Astrocyte (in vitro differentiated cells and primary cell): ENCODE measurements at places on chromosomes 16 and 17.

- DNase-seq: no peak
Observed at GRCh38 chr16:19868421-19868820, 16.2 kb downstream of the GPRC5B start.

DNA sequence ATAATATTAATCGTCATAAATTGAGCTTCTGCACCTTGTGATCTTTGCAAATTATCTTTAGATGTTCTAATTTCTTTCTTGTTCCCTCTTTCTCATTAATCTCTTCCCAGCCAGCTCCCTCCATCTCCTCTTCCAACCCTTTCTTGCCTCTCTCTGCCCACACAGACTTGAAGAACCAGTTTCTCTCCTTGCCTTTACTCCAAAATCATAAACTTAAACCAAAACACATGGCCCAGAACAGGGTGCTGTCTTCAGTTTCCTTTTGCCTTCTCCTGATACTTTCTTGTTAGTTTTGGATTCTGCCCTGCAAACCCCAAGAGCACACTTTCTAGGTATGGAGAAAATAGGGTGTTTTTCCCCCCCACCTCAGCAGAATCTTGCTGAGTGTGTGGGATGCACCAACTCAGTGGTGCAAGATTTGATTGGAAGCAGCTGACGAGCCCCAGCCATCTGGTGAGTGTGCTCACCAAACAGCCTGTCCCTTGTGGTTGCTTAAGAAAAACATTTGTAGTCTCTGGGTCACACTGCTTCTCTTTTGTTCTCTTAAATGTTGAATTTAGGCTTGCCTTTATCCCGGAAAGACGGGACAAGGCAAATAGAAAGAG, 175.8 kb upstream of the MAF start:
- peak; percentile 43 for DNase-seq

DNA sequence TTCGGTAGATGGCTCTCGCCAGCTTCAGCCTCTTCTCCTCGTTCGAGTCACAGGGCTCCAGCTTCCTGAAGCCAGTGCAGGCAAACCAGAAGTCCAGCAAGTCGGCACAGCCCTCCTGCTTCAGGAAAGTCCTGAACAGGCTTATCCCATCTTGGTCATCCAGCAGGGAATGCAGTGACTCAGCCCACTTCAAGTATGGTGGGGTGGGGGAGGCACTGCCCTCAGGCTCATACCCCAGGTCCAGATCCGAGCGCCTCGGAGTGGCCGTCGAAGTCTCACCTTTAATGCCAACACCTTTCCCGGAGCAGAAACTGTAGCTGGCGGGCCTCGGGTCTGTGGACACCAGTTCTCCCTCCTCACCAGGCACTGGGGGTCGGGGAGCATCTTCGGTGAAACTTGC, 5.9 kb downstream of the AXIN1 start:
- DNase-seq: peak; percentile 60

DNA sequence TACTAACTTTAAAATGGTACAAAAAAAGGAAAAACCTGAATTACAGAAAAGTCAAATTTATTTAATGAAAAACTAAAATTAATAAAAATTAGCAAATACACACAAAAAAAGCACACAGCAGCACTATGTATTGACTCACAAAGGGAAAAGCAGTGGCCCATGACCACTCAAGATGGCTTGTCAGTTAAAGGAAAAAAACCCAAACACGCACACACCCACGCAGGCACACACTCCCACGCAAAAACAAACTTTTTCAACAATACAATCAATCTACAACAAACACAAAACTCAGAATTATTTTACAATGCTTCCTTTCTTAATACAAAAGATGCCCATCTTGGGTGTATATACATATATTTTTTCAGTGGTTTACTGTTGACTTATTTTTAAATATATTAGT, 24.2 kb downstream of the SIAH1 start:
- no peak for DNase-seq

GRCh38 chr17:31321481-31321880, at the start of gene EVI2A:
EVI2A (minus strand) TSS chr17:31321622; CDS start chr17:31319013, 2,609 bp downstream.
- DNase-seq: peak; percentile 86

DNA sequence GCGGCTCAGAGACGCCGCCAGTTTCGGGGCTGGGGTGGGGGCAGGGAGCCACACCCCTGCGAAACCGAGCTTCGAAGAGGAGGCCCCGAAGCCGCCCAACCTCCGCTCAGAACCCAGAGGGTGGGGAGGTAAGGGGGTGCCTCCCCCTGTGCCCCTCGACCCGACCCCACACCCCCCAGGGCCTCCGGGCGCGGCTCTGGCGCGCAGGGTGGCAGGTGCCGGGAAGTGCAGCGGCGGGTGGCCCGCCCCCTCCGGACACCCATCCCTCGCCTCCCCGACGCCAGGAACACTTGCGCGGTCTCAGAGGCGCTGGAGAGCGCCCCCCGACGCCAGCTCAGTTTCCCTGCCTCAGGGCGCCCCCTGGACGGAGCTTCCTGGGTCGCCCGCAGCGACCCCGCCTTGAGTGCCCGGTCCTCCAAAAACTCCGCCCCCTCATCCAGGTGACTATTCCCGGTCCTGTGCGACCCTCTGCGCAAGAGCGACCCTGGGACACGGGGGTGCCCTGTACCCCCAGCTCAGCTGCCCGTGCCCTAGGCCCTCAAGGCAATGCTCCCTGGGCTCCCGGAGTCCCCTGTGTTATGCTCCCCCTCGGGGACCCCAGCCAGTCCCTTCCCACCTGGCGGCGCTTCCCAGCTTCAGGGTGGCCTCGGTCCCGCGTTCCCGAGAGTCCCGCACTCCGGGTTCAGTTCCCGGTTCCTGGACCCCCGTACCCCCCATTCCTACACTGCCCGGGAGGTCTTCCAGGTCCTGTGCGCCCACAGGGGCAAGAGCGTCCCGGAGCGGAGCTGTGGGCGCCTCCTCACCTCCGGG, 562 bp downstream of the PPL start:
- DNase-seq: no peak

DNA sequence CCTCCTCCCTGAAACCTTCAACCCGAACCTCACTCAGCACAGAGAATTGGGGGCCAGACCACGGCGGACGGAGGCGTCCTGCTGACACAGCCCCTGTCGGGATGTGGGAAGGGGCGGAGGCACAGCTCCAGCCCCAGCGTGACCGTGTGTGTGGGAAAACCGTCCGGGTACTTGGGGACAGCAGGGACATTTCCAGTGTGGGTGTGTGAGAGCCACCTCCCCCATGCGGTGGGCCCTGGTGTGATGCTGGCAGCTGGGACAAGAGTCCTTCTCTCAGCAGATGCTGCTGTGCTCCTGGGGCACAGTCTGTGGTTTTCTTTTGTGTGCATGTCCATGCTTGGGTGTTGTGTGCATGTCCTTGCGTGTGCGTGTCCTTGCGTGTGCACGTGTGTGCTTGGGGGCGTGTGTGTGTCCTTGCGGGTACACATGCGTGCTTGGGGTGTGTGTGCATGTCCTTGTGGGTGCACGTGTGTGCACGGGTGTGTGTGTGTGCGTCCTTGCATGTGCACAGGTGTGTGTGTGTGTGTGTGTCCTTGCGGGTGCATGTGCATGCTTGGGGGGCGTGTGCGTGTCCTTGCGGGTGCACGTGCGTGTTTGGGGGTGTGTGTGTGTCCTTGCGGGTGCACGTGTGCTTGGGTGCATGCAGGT, 16.9 kb downstream of the CENPX start:
- no peak for DNase-seq

- no peak for DNase-seq
Observed at GRCh38 chr16:57386381-57386951, 14.2 kb downstream of the CX3CL1 start.

DNA sequence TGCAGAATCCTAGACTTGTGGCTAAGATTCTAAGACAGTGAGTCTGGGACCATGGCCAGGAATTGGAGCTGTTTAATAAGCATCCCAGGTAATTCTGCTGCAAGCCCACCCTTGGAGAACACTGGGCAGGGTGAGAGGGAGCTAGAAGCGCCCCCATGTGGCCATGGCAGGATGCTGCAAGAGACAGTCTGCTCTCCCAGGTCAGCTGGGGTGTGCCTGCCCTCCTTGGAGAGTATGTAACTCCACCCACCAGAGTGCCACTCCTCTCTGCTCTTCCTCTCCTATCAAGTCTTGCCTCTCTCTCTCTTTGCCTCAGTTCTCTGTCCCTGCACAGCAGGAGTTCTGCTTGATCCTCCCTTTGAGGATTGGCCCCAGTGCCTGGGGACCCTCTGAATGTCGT, 14.9 kb downstream of the RCVRN start:
- no peak for DNase-seq

DNA sequence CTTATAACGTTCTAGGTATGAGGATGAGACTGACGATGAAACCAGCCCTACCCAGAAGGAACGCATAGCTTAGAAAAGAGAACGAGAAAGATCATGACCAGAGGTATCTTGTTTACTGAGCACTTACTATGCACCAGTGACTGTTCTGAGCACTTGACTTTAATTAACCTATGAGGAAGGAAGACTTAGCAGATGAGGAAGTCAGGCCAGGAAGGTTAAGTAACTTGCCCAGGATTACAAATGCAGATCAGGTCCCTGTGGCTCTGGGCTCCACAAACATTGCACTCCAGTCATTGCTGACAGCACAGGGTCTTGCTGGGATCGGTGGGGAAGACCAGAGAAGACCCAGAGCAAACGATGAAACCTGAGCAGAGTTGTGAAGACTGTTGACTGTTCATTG, 7.1 kb downstream of the KRT13 start:
- no peak for DNase-seq
